ENCODE measurements at places on chromosomes 4 and X.

DNA sequence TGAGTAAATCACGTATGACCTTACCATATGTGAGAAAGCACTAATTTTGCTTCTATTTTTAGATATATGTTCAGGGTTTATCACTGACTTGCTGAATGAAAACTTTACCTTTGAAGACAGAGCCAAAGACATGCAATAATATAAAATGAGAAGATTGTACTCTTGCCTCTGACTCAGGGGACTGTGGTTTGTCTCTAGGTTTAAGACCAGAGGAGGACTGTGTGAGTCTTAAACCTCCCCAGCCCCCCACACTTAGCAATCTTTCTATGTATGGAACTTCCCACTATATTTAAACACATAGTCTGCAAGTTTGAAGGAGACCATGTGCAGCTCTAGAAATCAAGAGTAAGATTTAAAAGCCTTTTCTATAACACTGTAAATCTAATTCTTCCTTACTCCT is 368.7 kb upstream of the FAM241A start:
- no peak for DNase-seq

GRCh38 chr4:130099105-130099504 is 1003.2 kb downstream of the C4orf33 start:
- DNase-seq = no peak

- no peak for DNase-seq
These were observed 55.2 kb downstream of the AREG start for GRCh38 chr4:74499986-74500781.

- DNase-seq = no peak
These were observed 34.4 kb upstream of the SLC34A2 start for GRCh38 chr4:25621027-25621930.

GRCh38 chrX:23742174-23742696 is 841 bp downstream of the ACOT9 start:
- DNase-seq = no peak

- peak; percentile 52 for DNase-seq
These were observed 53.8 kb downstream of the VSIG4 start for GRCh38 chrX:65985922-65986588.

- no peak for DNase-seq
These were observed 448.0 kb downstream of the NKX6-1 start for GRCh38 chr4:84051089-84051488.

DNA sequence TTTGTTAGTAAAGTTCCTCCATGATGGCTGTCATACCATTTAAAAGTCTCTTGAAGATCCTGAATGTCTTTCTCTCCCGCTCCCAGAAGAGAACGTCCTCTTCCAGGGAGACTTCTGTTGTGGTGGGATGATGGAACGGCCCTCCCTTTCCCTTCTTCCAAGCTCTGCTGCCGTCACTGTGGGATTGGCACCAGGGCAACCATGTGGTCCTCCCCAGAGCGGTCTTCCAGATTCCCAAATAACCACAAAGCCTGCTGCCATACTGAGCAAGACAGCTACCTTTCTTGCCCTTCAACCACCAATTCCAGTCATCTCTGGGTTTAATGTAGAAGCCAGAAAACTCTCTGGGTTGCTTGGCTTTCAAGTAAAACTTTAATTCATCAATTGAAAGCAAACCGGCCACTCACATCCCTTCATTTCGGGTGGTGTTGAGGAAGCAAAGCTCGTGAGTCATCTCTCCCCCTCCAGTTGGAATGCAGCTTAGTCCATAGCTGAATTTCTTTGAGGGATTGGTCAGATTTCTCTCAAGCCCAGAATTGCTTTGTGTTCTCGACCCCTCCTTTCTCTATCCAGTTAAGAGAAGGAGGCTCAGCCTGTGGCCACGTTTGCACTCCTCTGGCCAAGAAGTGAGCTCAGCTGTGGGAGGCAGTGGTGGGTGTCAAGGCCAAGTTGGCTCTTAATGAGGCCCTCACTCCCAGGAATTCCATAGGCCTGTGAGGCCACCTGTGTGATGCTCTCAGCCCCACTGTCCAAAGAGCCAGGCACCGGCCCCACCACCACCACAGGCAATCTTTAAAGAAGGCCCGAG is 36.9 kb downstream of the FHDC1 start:
- DNase-seq = no peak
